Esophagus mucosa (tissue), 1 donor: ENCODE measurements at places on chromosomes 12 and 14.
A peak's percentile ranks its signal among the peaks of the same experiment; 100 is the strongest.

- no peak for ATAC-seq
Measured at GRCh38 chr12:52147964-52148463, 43.8 kb downstream of the KRT80 start.

GRCh38 chr14:58607131-58607951 is 30.4 kb upstream of the DACT1 start:
- no peak for ATAC-seq

DNA sequence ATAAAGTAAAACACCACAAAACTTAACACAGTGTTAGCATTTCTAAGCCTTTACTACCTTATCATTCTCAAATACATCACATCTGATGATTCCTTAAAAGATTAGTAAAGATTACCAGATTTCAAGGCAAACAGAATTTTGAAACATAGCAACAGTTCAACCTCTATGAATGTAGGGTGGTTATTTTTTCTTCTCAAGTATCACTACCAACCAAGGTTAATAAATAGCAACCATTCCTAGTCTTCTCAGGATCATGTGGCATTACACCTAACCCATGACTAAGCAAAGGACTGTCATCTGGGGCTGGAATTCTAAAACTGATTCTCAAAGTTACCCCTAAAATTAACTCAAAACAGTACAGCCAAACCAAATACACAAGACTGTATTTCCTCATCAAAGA is 39.4 kb upstream of the CSRNP2 start:
- no peak for ATAC-seq

GRCh38 chr14:77988970-77989369 is 181.2 kb upstream of the NRXN3 start:
- ATAC-seq: peak; percentile 36

- ATAC-seq: no peak
Measured at GRCh38 chr12:115437061-115437567, 753.1 kb upstream of the TBX3 start.

DNA sequence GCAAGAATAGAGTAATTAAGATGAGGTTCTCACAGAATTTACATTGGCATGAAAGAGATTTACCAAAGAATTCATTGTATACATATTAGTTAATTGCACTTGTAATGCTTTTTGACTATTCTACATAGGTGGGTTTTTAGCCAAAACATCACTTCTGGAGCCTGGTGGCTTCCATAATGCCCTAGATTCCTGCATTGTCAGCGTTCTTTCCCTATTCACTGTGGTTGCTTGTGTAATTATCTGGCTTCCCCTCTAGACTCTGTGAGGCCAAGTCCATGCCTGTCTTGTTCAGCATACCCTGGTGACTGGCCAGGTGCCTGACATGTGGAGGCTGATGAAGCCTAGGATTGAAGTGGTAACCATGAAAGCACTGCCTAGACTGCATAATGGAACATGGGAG is 41.2 kb downstream of the TDP1 start:
- ATAC-seq: no peak

- no peak for ATAC-seq
Measured at GRCh38 chr12:38544330-38545066, 227.9 kb downstream of the ALG10B start.

DNA sequence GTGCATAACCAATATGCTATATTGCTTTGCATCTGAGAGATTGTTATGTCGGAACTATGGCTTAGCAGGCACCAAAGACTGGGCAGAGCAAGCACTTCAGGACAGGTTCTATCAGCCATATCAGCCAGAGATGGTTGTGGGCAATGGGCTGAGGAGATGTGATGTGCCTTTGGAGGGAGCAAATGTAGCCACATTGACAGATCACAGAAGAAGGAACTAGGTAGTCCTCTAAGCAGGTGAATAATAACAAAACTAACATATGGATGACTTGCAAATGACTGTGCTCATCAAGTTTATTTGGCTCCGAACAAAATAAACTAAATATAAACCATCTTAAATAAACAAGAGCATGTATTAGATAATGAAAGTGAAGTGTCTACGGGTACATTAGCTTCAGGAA is 291.7 kb downstream of the RMST start:
- no peak for ATAC-seq

DNA sequence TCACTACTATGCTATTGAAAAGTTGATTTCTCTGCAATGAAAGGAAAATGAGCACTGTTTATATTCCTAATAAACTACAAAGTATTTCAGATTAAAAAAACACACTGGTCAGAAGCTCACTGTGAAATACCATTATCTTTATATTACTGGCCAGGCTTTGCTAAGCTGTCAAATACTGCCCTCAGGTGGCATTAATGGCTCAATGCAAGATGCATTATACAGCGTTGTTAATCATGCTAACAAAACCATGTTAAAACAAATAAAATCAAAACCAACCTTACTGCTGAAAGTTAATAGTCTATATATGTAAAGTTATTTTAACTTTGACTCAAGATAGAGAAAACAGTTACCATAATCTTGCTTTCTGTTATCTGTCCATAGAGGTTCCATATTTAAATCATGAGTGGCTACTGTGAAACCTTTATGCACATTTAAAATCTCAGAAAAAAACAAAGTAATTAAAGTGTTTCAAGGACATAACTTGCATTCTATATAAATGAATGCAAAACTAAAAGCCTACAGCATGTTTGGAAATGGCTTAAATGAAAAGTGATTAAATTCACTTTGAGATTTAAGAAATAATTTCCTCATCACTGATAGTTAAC is 121.7 kb downstream of the RALGAPA1 start:
- ATAC-seq: peak; percentile 75

DNA sequence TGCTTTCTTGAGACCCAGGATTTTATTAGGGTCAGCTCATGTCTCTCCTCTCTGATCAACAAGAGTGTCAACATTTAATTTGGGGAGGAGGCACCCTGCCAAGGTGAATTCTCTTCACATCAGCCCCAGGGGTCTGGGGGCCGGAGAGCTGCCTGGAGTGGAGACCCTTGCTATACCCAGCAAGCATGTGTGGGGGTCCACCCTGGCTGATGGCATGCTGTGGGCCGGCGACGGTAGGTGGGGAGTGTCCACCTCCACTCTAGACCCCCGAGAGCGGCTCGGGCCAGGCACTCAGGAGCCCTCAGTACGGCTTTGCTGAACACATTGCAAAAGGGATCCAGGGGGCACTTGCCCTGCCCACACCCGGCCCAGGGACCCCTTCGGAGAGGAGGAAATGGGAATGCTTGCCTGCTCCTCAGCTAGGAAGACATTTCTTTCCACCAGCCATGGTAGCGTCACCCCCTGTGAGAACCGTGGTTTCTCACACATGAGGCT is 10.4 kb downstream of the MEG3 start:
- ATAC-seq: no peak

DNA sequence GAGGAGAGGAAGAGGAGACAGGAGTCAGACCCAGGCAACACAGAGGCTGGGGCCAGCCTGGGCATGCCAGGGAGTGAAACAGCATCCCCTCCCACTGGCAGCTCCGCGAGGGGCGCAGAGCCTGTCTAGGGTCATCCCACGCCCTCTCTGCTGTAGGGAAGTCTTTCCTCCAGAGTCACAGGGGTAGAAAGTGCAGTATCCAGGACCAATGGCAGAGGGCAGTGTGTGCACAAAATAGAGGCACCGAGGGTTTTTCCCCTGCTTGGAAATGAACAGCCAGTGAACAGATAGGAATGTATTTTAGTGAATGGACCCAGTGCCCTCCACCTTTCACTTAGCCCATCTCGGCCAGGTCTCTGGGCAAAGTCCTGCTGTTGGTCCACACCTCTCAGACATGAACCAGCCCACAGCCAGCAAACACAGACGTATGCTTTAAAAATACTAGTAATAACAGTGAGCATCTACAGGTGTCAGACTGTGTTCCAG is 9.4 kb upstream of the KRT74 start:
- ATAC-seq: peak; percentile 80

- ATAC-seq: no peak
Measured at GRCh38 chr14:85527006-85527405, 2.9 kb upstream of the FLRT2 start.

- no peak for ATAC-seq
Measured at GRCh38 chr14:72543341-72543740, 350.6 kb downstream of the DPF3 start.

DNA sequence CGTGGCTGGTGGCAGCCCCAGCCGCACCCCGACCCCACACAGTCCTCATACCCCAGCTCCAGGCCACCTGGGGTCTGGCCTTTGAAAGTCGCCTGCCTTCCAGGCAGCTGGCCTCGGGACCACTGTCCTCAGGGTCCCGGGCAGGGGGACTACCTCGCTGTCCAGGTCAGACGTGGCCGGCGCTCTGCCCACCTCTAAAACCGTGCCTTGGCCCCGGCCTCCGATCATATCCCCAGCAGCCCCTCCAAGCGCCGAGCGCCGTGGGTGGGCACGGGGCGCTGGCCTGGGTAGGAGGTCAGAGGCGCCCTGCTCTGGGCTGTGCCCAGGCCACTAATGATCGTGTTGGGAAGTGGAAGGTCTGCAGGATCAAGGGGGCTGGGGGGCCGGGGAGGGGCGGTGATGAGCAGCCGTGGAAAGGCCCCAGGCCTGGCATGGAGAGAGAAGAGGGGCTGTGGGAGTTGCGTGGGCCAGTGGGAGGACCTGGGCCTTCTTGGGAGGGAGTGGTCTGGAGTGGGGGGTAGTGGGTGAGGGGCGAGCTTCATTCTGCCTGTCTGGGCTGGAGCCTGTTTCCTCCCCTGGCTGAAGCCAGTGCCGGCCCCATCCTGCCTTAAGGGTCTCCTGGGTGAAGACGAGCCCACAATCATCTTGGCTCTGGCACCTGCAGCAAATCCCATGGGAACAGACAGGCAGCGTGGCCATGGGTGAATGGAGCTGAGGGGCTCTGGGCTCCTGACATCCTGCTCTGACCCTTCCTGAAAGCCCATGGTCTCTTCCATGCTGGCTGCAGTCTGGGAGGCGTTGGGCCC is 4.9 kb downstream of the TMEM121 start:
- ATAC-seq: no peak

DNA sequence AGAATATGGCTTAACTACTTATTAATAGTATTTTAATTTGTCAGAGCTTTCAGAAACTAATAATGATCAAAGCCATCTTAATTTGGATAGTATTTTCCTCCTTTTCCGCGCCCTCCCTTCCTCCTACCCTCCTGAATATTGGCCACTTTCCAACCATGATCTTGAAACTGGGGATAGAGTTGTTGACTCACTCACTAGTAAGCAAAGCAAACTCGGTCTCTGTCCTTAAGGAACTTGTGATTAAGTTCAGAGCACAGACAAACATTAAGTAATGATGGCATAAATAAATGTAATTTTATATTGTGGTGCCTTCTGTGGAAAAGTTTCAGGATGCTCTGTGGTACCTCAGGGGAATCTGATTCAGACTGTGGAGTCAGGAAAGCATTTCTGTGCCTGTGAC is 75.7 kb downstream of the LRRK2 start:
- ATAC-seq: no peak

GRCh38 chr14:99257673-99258221 is 14.2 kb downstream of the BCL11B start:
- ATAC-seq: no peak

- peak; percentile 82 for ATAC-seq
Measured at GRCh38 chr14:71739273-71739990, 192.8 kb upstream of the RGS6 start.

DNA sequence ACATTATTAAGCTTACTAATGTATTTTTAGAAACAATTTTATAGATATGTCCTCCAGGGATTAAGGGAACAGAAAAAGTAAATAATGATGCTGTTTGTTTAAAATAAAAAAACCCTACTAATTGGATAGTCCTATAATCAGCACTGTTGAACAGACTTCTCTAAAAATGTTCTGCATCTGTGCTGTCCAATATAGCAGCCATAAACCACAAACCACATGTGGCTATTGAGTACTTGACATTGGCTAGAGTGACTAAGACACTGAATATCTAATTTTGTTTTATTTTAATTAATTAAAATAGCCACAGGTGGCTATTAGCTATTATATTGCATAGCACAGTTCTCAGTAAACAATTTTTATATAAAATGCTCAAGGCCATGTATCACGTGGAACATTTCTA is 210.4 kb downstream of the DPY19L2 start:
- ATAC-seq: no peak

- peak; percentile 85 for ATAC-seq
Measured at GRCh38 chr12:123070267-123071081, 80.4 kb downstream of the PITPNM2 start.

DNA sequence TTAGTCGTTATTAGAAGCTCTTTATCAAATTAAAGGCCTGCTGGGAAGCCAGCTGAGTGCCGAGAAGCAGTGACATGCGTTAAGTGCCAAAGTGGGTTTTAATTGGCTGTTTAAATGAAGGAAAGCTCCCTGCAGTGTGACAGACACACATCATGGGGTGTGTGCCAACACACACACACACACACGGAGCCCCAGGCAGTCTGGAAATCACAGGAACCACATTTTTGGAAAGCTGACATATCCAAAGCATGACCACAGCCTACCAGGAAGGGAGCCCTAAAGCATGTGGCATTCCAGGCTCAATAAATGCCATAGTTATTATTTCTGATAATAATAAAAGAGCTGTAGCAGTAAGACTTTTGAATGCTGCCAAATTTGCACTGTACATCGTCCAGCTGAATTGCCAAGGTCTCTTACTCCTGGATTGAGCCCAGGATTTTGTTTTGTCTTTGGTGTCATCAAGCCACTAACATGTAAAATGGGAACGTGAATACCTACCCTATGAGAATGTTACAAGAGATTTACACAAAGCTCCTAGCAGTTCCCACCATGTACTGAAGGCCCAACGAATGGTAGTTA is 135.1 kb downstream of the TMEM30B start:
- peak; percentile 49 for ATAC-seq

GRCh38 chr12:65665817-65666216 is 158.5 kb upstream of the HMGA2 start:
- ATAC-seq: peak; percentile 79

GRCh38 chr14:71244341-71244740 is 337.1 kb downstream of the PCNX1 start:
- ATAC-seq: no peak

- ATAC-seq: peak; percentile 54
Measured at GRCh38 chr12:49803693-49804450, 24.3 kb downstream of the NCKAP5L start.
